ENCODE measurements at places on chromosomes 7 and 10.

DNA sequence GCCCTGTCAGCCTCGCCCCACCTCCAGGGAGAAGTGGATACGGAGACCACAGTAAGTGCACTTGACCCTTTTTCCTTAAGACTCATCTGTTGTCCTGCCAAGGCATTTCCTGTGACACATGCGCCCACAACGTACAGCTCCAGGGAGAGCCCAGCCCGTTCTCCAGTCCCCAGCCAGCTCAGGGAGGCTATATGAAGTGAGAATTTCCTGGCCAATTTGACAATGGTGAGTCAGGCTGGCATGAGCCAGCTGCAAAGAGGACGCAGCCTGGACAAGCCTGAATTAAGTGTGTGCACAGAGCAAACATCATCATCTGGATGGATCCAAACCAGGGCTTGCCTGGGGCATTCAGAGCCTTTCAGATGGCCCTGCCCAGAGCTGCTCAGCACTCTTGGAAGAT is 244.8 kb downstream of the KCNMA1 start:
- DNase-seq, result peak; percentile 99

DNA sequence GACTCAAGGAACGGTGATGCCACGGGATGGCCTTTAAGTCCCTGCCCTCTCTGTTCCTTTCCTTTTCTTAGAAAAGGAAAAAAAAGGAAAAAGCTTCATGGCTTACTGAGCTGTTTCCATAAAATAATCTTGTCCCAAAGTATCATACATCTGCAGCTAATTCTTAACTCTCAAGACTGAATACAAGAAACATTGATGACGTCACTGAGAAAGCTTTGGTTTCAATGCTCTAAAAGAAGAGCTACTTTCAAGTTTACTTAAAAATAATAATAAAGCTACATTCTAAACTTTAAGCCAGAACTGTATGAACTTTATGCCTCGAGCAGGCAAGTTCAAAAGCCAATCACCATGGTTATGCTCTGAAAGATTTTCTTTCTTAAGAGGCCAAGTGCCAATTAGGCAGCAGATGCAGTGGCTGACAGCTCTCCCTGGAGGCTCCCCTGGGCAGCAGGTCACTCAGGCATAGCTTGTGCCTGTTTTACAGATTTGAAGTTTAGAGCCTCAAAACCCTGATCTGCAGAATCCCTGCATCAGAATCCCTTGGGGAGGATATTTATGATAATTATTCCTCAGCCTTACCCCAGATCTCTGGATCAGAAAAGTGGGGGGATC is 165.0 kb downstream of the CHN2 start:
- no peak for DNase-seq

- no peak for DNase-seq
Measured at GRCh38 chr7:100974021-100974420, 4.7 kb downstream of the MUC12 start.

GRCh38 chr10:7942316-7942715 is 112.2 kb upstream of the GATA3 start:
- DNase-seq, result no peak
